Liver (tissue), 10 donors: ENCODE measurements at places on chromosomes 6 and 20. TPM values are rescaled to one million over a fixed set of nuclear protein-coding genes. Genes with fewer than 3 reads are reported as not detected.

Gene HLA-DOB
- total RNA-seq, result 0.25 TPM

DNA sequence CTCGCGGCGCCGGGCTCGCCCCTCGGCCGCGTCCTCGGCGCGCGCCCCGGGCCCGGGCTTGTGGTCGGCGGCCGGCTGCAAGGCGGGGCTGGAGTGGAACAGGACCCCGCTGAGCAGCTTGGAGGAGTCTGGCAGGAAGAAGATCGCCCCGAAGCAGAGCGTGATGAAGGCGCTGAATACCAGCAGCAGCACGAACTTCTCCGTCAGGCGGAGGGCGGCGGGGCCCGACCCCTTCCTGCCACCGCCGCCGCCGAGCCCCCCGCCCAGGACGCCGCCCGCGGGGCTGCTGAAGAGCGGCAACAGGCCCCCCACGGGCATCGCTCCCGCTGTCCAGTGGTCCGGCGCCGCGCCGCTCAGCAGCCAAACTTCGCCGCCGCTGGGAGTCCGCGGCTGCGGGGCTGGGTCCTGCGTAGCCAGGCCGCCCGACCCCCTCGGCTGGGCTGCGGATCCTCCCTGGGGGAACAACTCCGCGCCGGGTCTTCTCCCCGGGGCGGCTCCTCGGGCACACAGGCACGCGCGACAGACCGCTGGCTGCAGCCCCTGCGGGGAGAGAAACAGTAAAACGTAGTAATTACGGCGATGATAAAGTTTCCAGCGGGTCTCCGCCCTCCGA lies 707 bp downstream of the MAN1A1 start:
- peak overlapping the region; percentile 89 for H3K4me3 ChIP-seq
- no peak for DNase-seq
- peaks cover 29% of the 10 kb centered on the region for H3K4me1 ChIP-seq
- peak overlapping the region; percentile 97 for H3K27ac ChIP-seq
- H3K36me3 ChIP-seq, result no peaks in the 10 kb centered on the region

- DNase-seq, result no peak
- H3K27ac ChIP-seq, result no peak overlapping the region
- no peaks in the 10 kb centered on the region for H3K4me1 ChIP-seq
- peaks cover 2% of the 10 kb centered on the region for H3K27me3 ChIP-seq
- no peaks in the 10 kb centered on the region for H3K36me3 ChIP-seq
- H3K4me3 ChIP-seq, result no peak overlapping the region
Measured at GRCh38 chr20:63114006-63114692, 101.8 kb downstream of the YTHDF1 start.

GRCh38 chr6:139474145-139475108 lies 100.0 kb upstream of the CITED2 start:
- DNase-seq, result no peak
- no peaks in the 10 kb centered on the region for H3K36me3 ChIP-seq
- H3K27ac ChIP-seq, result no peak overlapping the region
- H3K4me3 ChIP-seq, result peak overlapping the region; percentile 72
- peaks cover 17% of the 10 kb centered on the region for H3K4me1 ChIP-seq

DNA sequence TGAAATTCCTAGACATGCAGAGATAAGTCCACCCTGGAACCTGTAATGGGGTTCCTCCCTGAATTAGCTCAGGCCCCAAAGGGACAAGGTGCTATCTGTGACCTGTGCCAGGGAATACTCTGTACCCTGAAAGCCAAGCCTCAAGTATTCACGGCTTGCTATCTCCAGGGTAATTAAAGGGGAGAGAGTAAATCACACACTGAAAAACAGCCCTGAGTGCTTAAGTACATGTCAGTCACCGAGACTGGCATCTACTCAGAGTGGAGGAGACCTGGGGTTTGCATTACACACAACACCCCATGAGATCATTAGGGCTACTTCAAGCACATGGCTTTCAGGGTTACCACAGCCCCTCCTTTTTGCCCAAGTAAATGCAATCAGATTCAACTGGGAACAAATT lies 188.1 kb downstream of the CD83 start:
- no peaks in the 10 kb centered on the region for H3K27me3 ChIP-seq
- no peak overlapping the region for H3K4me3 ChIP-seq
- peaks cover 14% of the 10 kb centered on the region for H3K4me1 ChIP-seq
- no peaks in the 10 kb centered on the region for H3K36me3 ChIP-seq

Gene CST2
- total RNA-seq, result not detected

GRCh38 chr6:27812078-27812804 lies 100.0 kb downstream of the OR2B2 start:
- H3K4me1 ChIP-seq, result peaks cover 40% of the 10 kb centered on the region
- no peak overlapping the region for H3K4me3 ChIP-seq
- DNase-seq, result no peak
- H3K27me3 ChIP-seq, result no peaks in the 10 kb centered on the region

- no peak for DNase-seq
- no peak overlapping the region for H3K27ac ChIP-seq
- no peak overlapping the region for H3K4me3 ChIP-seq
- no peaks in the 10 kb centered on the region for H3K36me3 ChIP-seq
- H3K27me3 ChIP-seq, result peaks cover 4% of the 10 kb centered on the region
Measured at GRCh38 chr20:45470937-45471336, 1.4 kb downstream of the WFDC2 start.

- H3K4me3 ChIP-seq, result no peak overlapping the region
- H3K36me3 ChIP-seq, result no peaks in the 10 kb centered on the region
- H3K27ac ChIP-seq, result no peak overlapping the region
Measured at GRCh38 chr6:112979830-112980229, 632.7 kb downstream of the RFPL4B start.
